ENCODE measurements at places on chromosomes 16 and 17. TPM values are rescaled to one million over a fixed set of nuclear protein-coding genes. Genes with fewer than 3 reads are reported as not detected.
A peak's percentile ranks its signal among the peaks of the same experiment; 100 is the strongest.

Gene DNASE1
- 11.9 TPM for total RNA-seq

Gene LRRC46
- total RNA-seq, result not detected

Gene TBC1D3E
- total RNA-seq, result not detected

Gene KRTAP2-3
- not detected for total RNA-seq

DNA sequence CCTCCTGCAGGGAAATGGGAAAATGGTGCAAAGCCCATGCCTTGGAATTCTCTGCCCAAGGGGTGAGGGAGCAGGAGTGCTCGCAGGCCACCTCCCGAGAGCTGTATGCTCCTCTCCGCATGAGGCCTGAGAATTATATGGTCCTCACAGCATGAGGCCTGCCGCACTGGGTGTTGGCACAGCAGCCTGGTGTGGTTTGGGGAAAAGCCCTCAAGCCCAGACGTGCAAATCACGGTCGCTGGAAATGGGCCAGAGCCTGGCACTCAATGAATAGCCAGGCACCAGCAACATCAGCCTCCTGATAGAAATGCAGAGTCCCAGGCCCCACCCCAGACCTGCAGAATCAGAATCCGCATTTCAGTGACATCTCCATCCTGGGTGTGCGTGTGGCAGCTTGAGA, 156.4 kb upstream of the FOXF1 start:
- DNase-seq, result no peak

- no peak for DNase-seq
These were observed 1.5 kb upstream of the SUMO2 start for GRCh38 chr17:75183999-75184884.

DNA sequence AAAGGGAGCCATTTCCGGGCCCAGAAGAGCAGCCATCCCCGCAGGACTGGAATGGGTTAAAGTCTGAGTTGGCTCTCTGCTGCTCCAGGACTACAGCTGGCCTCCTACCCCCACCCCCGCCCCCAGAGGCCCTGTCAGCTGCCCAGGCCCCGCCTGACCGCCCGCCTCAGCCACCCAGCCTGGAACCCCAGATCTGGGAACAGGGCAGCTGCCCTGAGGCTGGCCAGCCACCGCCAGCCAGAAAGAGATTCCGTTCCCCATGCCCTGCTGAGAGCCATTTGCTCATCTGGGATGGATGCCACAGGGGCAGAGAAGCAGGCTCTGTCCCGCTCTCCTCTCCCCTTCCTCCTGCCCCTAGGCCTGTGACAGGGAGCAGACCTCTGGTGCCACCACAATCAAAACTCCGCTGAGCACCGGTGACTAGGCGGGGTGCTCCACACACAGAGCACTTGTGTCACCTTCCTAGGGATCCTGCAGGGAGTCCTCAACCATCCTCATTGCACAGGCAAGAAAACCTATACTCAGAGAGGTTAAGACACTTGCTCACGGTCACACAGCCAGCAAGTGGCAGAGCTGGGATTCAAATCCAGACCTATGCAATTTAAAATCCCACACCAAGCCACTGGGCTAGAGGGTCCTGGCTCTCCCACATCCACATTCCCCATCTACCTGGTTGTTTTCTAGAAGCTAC, 44.1 kb downstream of the ZNF423 start:
- peak; percentile 88 for DNase-seq

DNA sequence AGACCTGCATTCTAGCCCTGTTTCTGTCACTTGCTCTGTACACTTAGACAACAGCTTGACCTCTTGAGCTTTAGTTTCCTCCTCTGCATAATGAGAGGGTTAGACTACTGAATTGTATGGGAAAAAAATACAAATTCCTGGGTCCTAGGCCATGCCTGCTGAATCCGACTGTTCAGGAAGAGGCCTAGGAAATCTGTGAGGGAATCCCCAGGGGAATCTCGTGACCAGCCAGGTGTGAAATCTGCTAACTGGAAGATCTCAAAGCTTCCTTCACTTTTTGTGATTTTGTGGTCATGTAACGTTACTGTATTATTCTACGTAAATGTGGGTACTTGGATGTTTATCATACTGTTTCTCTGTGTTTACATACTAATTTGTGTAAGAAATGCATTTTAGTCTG, 58.2 kb downstream of the CYLD start:
- DNase-seq, result no peak

- DNase-seq, result peak; percentile 68
These were observed 45.9 kb downstream of the MAP1LC3B start for GRCh38 chr16:87437911-87438610.

DNA sequence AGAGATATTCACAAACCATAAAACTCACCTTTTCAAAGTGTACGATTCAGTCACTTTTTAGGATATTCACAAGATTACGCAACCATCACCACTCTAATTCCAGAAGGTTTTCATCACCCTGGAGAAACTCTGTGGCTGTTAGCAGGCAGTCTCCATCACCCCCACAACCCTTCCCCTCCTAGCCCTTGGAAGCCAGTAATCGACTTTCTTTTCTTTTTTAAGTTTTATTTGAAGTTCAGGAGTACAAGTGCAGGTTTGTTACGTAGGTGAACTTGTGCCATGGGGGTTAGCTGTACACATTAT, 363.5 kb downstream of the CPPED1 start:
- DNase-seq, result no peak

Data from osteoblast (primary cell).